Renal cortical epithelial cell (primary cell): ENCODE measurements at places on chromosomes 7 and 10.

DNA sequence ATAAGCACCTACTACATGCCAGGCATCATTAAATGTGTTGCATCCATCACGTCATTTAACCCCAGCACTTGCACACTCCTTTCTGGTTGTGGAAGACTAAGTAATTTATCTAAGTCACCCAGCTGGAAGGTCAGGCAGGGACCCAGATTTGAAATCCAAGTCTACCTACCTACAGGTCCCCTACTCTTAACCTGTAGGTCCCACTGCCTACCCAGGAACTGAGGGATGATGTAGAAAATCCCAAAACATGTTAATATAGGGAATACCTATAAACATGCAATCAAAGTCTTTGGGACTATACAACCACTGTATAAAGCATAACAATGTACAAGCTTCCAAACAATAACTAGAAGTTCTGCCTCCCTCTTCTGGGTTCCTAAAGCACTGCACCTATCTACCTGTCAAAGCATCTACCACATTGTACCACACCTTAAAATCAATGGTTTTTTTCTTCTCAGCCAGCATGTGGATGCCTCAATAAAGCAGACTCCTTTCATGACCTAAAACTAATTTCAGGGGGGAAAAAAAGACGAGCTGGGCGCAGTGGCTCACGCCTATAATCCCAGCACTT lies 5.6 kb downstream of the IL6 start:
- DNase-seq, result peak; percentile 81

DNA sequence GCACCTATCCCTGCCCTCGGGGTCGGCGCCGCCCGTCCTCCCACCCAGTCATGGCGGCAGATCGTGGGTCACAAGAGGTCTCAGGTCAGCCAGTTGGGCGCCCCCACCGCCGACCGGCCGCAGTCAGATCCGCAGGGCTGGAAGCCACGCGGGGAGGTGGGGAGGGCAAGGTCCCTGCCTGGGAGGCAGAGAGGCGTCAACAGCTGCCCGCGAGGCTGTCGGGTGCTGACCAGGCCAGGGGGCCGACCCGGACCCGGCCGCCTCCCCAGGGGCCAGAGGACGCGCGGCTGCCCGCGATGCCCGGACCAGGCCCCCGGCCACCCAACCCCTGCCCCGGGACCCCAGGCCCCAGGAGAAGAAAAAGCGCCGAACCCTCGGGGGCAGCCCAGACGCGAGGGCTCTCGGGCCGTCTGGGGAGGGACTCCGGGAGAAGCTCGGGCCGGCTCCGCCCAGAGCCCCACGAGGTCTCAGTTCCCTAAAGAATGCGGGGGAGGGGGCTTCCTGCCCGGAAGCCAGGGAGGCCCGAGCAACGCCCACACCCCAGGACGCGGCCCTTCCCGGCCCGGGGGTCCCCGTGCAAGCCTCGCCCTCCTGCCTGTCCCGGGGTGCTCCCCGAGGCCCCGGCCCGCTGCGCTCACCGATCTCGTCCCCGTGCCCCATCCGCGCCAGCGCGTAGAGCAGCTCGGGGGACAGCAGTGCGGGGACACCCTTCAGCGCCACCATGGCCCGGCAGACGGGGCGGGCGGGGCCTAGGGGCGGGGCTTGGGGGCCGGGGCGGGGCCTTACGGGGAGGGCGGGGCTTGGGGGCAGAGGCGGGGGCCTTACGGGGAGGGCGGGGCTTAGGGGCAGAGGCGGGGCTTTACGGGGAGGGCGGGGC lies at the start of gene FUOM:
Gene FUOM, minus strand, starts transcription at position 735 of the 877 bp plus-strand sequence. Its CDS starts 12 bp downstream, at position 723.
- peak; percentile 30 for DNase-seq

GRCh38 chr7:42550706-42551470 lies 313.9 kb upstream of the GLI3 start:
- no peak for DNase-seq

DNA sequence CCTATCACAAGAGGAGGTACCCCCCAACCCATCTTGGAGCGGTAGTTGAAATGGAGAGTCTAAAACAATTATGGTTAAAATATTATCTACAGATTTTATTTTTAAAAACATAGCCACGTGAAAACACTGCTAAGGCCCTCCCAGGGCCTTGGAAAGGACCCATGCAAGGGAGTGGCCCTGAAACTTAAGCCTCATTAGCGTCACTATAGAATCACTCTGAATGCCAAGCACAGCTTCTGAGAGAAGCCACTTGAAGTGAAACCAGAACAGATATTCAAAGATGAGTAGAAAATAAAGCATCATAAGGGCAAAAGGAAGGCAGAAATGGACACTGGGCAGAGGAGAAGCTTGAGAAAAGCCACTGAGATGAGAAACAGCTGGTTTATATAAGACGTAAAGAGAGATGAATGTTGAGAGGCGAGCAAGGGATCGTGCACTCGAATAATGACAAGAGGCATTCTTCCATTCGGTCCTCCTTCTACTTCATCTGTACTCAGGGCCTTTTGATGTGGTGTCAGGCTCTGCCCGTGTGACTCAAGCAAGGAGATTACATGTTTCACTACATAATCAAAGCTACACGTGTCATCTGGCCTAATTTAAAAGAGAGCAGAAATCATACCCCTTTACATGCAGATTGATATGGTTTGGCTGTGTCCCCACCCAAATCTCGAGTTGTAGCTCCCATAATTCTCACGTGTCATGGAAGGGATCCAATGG lies 33.4 kb upstream of the SLC39A12 start:
- no peak for DNase-seq

- DNase-seq, result no peak
These were observed 86.2 kb downstream of the EBF3 start for GRCh38 chr10:129877773-129878371.

- peak; percentile 94 for DNase-seq
These were observed 31.2 kb downstream of the SMNDC1 start for GRCh38 chr10:110273474-110273873.

- no peak for DNase-seq
These were observed 55.4 kb upstream of the MXI1 start for GRCh38 chr10:110151971-110152370.

GRCh38 chr7:40057292-40057691 lies 77.1 kb downstream of the MPLKIP start:
- DNase-seq, result peak; percentile 29

GRCh38 chr7:8143151-8143874 lies 118.7 kb downstream of the ICA1 start:
- peak; percentile 54 for DNase-seq

DNA sequence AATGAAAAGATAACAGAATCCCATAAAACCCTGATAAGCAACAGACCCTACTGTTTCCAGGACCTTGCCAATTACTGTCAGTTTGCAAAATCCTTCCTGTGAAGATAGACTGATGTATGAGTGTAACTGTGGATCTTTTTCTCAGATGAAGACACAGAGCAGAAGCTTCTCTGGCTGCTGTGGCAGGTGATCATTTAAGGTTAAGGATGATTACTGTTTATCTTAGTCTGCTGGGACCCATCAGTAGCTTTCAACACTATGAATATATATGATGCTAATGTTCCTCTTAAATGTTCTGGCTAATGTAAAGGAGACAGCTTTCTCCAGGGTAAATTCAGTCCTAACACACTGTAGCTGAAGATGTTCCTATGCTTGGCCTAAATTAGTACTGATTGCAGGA lies 56.0 kb upstream of the CTTNBP2 start:
- no peak for DNase-seq

DNA sequence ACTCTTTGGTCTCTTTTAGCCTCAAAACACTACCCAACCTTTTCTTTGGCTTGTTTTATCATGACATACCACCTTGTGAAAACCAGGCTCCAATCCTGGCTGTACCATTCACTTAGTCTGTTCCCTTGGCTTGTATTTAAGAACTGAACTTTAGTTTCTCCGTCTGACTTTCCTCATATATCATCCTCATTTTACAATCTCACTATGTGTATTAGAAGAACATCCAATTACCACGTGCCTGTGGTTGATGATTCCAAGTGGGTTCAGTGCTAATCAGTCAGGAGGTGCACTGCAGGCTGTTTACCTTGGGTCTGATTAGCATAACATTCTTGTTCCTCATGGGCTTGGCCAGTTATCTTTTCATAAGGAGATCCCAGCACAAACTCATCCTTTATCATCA lies 144.8 kb upstream of the KLF14 start:
- no peak for DNase-seq

GRCh38 chr10:92200564-92200963 lies 90.3 kb downstream of the CPEB3 start:
- no peak for DNase-seq

- DNase-seq, result peak; percentile 29
These were observed 113.8 kb upstream of the PPP2R2D start for GRCh38 chr10:131786756-131787605.

- DNase-seq, result peak; percentile 75
These were observed 122.8 kb downstream of the UBE2H start for GRCh38 chr7:129829737-129830631.

GRCh38 chr7:112092709-112093395 lies 113.3 kb downstream of the DOCK4 start:
- no peak for DNase-seq

- DNase-seq, result no peak
These were observed 158.8 kb downstream of the WDR37 start for GRCh38 chr10:1214882-1215540.

GRCh38 chr7:104814671-104815400 lies 199.2 kb upstream of the KMT2E start:
- DNase-seq, result no peak

- peak; percentile 54 for DNase-seq
These were observed 28.2 kb downstream of the ZNF25 start for GRCh38 chr10:37948210-37948609.

GRCh38 chr7:128863433-128863989 lies 855 bp downstream of the ATP6V1F start:
- DNase-seq, result peak; percentile 74

GRCh38 chr7:140036224-140036962 lies 26.4 kb downstream of the PARP12 start:
- DNase-seq, result no peak

DNA sequence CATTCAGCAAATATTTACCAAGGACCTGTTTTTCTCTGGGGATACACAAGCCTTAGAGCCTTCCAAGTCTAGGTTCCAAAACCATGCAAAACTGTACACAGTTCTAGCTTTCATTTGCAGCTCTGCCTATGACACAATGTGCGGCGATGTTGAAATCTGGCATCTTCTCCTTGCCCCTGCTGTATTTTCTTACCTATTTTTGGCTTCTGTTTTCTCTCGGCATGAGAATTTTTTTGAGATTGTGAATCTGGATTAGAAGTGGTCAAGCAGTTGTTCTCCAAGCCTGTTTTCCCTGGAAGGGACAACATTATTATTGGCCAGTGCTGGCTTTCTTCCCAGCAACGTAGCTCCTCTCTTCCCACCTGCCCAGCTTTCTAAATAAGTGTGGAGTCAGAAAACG lies 176.3 kb downstream of the CREB5 start:
- DNase-seq, result no peak

DNA sequence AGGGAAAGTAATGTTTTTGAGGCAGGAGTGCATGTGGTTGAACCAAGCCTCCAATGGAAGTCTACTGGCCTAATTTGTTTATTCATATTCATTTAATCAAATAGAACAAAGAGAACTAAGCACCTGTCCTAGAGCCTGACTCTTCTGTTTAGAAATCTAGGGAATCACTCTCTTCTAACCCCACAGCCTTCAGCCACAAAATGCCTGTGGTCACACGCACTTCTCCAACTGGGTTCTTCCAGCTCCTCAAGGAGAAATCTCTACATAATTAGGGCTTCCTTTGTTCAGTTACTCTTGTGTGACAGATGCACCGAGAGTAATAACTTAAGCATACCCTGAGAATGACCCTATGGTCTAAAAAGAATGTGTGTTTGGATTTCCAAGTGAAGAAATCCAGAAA lies 133.7 kb upstream of the NAMPT start:
- peak; percentile 95 for DNase-seq

DNA sequence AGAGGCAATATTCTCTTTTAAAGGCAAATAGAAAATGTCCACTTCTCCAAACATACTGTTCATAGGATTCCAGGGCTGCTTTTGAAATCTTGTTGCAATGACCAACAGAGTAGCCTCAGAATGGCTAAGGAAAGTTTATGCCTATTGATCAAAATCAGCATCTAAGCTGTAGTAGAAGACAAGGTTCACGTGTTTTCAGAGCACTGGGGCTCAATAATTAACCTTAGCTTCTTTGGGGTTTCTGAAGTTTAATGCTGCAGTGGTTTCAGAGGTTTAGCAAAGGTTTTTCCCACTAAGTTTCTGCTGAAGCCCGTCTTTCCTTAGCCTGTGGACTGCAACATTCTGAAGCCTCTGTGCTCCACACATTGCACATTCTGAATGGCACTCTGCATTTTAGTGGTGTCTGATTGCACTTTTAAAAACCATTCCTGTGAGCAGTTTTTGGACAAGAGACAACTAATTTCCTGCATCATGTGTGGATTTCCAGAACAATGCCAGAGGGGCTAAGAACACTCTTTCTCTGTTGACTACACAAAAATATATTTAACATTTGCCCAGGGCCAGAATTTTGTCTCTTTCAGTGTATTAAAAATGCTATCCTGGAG lies 342.5 kb downstream of the PTEN start:
- peak; percentile 64 for DNase-seq

- DNase-seq, result no peak
These were observed 610.5 kb downstream of the ACTR3B start for GRCh38 chr7:153370092-153370491.

GRCh38 chr10:94785211-94785610 lies 22.7 kb downstream of the CYP2C19 start:
- DNase-seq, result peak; percentile 12

DNA sequence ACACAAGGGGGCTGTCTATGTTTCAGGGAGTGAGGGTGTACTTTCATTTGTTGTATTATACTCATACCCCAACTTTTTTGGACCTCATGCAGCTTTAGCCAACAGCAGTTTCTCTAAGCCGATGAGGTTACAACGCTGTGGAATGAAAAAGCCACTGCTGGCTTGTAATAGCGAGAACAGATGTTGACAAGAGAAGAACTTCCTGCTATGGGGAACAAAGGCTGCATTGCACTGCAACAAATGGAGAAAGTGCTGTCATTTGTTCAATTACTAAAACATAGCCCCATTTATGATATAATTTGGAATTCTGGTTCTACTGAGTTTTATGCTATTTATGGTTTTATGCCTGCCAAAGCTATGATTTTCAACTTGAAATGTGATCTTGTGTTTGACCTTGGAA lies 104.2 kb upstream of the TMEM72 start:
- no peak for DNase-seq

- no peak for DNase-seq
These were observed 616.6 kb downstream of the XPNPEP1 start for GRCh38 chr10:109306698-109307097.

- DNase-seq, result peak; percentile 60
These were observed 95.8 kb downstream of the HIP1 start for GRCh38 chr7:75642810-75643486.

- DNase-seq, result peak; percentile 70
These were observed 42.3 kb upstream of the CDHR3 start for GRCh38 chr7:105920766-105921165.

DNA sequence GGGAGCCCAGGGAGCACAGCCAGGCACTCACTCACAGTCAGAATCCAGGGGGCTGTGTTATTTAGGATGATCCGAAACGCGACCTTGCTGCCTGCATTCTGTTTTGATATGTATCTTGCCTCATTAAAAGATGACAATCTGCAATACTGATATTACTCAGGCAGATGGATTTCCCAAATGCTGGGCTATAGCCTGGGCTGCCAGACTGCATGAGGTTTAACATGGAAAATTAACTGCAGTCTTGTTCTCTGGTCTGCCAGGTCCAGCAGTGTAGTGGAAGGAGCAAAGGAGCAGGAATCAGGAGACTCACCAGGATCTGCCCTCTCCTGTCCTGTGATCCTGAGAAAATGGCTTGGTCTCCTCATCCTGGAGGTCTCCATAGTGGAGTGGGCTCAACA lies 258.1 kb downstream of the PAXIP1 start:
- DNase-seq, result no peak

GRCh38 chr10:49624629-49625028 lies 10.8 kb downstream of the CHAT start:
- DNase-seq, result no peak

- DNase-seq, result no peak
These were observed 154.3 kb upstream of the SEMA3D start for GRCh38 chr7:85341121-85341520.

GRCh38 chr10:133335246-133336117 lies 1.2 kb downstream of the CALY start:
- DNase-seq, result no peak
